ENCODE measurements at places on chromosomes 7 and 10.
A peak's percentile ranks its signal among the peaks of the same experiment; 100 is the strongest.

- no peak for DNase-seq
Observed at GRCh38 chr7:148553979-148554378, 36.6 kb upstream of the C7orf33 start.

- no peak for DNase-seq
Observed at GRCh38 chr10:112851181-112851580, 98.9 kb upstream of the TCF7L2 start.

- no peak for DNase-seq
Observed at GRCh38 chr7:129168231-129169021, 20.0 kb upstream of the SMO start.

DNA sequence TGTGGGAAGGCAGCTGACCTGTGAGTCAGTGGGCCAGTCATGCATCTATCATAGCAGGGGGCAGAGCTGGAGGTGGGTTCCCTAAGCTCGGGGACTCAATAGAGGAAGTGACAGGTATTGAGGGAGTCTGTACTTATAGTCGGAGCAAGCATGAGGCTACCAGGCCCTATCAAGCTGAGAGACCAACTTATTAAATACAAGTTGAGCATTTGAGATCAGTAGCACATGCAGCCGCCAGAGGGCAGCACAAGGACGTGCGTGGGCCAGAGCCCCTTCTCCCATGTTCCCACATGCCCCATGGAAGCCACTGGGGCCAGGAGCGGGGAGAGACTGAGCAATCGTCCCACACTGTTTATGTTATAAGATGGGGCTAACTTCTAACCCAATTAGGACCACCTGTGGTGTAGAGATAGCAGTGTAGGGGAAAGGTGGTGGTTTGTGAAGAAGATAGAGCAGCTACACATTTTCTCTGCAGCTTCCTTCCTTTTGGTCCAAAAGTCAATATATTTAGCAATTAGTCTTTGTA lies 13.0 kb upstream of the STK31 start:
- no peak for DNase-seq

DNA sequence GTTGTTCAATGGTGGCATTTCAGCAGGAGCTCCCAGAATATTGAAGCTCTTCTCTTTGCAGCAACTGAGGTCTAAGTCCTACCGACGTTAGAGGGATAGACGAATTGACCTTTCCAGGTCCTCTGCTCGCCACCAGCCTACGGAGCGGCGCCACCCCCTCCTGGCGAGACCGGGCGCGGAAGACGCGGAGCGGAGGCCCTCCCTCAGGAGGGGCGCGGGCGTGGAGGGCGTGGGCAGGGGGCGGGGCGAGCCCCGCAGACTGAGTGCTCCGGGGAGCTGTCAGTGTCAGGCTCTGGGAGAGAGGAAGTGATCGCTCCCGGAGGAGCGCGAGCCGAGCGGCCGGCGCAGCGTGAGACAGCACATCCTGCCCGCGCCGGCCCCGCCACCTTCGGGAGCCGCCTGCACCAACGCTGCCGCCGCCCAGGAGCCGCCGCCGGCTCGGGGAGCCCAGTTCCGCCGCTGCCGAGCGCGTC lies at the start of gene DYNC1I1:
TSS of gene DYNC1I1 (plus strand) at position 257 of the 473 bp plus-strand sequence. CDS start 32,176 bp downstream, outside the sequence.
- DNase-seq, result peak; percentile 23

- no peak for DNase-seq
Observed at GRCh38 chr10:6602700-6603084, 22.6 kb upstream of the PRKCQ start.

DNA sequence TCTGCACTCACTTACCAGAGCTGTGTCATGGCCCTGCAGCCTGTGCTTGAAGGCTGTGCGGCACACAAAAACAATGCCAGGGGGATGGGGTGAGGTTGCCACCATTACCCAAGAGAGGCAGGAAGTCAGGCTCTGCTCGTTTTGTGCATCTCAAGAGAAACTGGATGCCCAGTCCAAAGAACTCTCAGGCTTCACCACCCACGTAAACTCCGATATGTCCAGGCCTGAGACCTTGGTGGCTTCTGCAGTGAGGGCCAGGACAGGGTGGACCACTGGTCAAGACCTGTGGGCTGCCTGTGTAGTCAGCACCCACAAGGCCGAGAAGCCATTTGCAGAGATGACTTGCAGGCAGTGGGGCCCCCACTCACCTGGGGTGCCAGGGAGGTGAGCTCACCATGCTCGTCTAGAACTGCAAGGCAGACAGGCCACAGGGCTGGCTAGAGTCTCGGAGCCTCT lies 54.7 kb upstream of the EBF3 start:
- DNase-seq, result no peak

GRCh38 chr10:28179006-28179742 lies 123.7 kb downstream of the MPP7 start:
- no peak for DNase-seq

GRCh38 chr7:134463751-134464150 lies 4.9 kb upstream of the AKR1B1 start:
- DNase-seq, result no peak

DNA sequence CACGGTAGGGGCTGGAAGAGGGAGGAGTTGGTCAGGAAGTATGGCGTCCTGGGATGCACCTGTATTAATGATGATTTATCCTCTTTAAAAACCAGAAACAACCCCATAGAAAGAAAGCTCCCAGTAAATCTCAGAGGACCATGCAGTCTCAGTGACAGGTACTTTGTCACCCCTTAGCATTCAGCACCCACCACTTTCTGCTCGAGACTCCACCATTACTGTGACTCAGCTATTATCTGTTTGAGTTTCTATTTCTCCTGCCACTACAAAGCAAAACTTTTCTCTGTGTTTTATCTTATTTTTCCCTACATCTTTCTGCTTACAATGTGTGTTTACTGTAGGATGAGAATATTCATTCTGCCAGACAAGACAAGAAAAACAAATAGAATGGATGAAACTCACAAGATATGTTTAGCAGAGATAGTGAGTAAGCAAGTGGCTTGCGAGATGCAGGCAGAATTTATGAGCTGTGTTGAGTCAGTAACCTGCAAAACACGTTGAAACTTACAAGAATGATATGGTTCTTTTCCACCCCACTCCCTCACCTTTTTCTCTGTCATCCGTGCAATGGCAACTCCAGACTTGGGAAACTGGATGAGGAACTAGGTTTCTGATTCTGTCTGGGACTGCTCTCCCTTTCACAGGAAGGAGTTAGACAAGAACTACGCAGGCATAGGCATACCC lies 127.1 kb downstream of the AOAH start:
- no peak for DNase-seq

DNA sequence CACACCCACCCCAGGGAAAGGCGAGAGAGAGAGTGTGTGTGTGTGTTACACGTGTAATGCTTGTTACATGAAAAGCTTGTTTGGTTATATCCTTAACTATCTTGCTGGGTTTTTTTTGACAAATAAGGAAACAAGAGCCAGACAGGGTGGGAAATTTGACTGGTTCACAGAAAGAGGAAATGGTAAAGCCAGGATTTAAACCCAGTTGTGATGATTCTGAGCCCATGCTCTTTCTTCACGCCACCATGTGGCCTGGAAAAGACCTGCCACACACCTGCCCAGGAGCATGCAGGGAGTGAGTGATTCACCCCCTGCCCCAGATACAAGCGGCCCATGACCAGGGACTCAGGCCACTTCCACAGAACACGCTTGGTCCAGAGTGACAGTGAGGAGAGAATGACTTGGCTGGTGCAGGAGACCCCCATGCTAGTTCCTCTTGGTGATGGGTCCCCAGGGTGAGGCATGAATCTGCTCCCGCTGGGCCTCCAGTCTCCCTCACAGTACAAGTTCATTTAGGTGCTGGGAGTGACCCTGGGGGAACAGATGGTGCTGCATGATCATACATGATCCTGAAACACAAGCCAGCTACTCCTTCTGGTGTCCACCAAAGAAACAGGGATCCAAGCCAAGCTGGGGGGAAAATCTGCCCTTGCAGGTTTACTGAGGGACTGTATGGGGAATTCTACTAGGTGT lies 21.0 kb upstream of the EIF5AL1 start:
- no peak for DNase-seq

DNA sequence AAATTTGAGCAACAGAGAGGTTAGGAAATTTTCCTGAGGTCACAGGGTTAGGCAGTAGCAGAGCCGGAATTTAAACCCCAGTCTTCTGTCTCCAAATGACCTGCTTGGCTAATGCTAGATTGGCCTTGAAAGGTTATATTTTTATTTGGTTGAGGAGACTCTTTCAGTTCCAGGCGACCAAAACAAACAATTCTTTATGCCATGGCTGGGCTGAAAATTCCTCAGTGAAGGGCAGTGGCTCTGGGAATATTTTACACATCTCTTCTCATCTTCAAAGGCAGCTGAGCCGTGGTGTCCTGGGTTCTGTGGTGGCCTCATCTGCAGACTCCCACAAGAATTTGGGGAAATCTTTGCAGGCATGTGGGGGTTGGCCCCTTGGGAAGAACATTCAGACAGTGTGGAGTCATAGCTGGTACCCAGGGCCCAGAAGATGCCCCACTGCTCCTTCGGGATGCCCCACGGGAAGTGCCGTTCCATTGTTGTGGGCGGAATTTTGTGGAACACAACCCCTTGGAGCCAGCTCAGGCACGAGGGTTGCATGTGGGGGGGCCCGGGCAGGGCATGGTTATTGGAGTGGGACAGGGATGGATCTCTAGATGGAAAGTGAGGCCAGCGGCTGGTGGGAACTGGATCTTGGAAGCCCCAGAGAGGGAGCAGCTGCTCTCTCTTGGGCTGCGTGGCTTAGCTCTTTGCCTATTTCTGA lies 33.2 kb downstream of the RPS24 start:
- DNase-seq, result no peak

- DNase-seq, result no peak
Observed at GRCh38 chr10:93063977-93064660, 3.5 kb downstream of the CYP26C1 start.

GRCh38 chr7:84251277-84251781 lies 56.7 kb upstream of the SEMA3A start:
- no peak for DNase-seq

GRCh38 chr7:137213744-137214143 lies 129.8 kb downstream of the PTN start:
- DNase-seq, result no peak

GRCh38 chr7:115004121-115004520 lies 82.2 kb downstream of the MDFIC start:
- no peak for DNase-seq

GRCh38 chr7:40463446-40463845 lies 328.6 kb downstream of the SUGCT start:
- DNase-seq, result no peak

GRCh38 chr10:72243822-72244437 lies 27.9 kb upstream of the ASCC1 start:
- DNase-seq, result no peak
